ENCODE measurements at places on chromosomes 1 and 21. TPM values are rescaled to one million over a fixed set of nuclear protein-coding genes. Genes with fewer than 3 reads are reported as not detected.
A peak's percentile ranks its signal among the peaks of the same experiment; 100 is the strongest.

DNA sequence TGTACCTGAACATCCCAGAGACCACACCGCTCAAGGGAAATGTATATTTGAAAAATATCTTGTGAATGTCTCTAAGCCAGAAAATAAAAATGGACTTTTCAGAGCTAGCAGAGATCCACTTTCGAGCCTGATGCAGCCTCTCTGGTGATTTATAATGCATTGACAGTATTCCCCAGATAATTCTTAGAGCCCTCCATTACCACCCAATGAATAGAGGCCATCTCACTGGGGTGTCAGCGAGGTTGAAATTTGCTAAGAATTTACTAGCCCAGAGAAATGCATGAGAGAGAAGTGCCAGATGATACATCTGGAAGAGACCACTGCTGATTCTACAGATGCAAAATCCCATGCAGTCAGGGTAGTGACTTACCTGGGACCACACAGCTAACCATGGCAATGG, 25.5 kb upstream of the NTPCR start:
- DNase-seq, result no peak

- DNase-seq, result no peak
Measured at GRCh38 chr1:28441674-28442073, 64.2 kb upstream of the RCC1 start.

- no peak for DNase-seq
Measured at GRCh38 chr21:41835711-41836154, 43.4 kb downstream of the PRDM15 start.

DNA sequence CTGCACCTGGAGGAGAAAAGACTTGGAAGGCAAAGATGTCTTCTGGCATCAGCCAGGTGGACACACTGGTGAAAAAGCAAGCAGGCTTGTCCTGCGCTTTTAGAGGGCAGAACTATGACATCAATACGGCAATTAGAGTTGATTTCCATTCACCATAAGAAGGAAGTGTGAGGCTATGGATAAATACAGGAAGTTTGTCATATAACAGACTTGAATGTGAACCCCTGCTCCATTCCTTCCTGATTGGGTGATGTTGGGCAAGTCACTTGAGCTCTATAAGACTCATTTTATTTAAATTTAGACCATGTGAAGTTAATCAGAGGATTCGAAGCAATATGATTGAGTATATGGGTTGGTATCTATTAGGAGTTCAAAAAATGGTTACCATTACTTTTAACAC, 137.8 kb downstream of the PLPP3 start:
- peak; percentile 65 for DNase-seq

The GRHL3 gene
- total RNA-seq, result not detected
